Activated CD8-positive, alpha-beta memory T cell treated with anti-CD3 and anti-CD28 coated beads for 1 hour (primary cell): ENCODE measurements at places on chromosomes 6 and 20.

DNA sequence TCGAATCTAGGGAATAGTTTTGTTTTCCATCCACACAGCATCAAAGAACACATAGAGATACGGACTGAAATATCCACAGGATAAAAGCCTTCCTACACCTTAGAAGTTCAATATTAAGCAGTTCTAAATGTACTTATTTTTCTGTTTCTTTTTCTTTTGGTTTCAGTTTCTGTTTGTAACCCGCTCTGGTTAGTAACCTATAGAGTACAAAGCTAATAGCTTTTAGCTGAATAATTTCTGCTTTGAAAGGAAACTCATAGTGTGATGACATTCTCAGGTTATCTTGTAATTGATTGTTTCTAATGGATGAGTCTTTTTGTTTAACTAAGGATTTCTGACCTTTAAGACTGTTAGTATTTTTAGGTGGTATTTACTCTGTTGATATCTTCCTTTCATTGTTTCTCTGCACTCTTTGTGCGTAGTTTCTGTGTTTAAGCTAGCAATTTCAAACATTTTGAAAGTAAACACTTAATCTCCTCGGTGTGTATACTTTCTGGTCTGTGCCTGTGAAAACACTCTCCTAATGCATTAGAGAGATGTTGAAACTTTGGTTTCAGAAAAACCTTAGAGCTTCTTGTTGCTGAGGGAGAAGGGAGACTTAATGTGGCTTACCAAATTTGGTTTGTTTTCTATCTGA lies 385.5 kb downstream of the HDGFL1 start:
- no peak for DNase-seq

DNA sequence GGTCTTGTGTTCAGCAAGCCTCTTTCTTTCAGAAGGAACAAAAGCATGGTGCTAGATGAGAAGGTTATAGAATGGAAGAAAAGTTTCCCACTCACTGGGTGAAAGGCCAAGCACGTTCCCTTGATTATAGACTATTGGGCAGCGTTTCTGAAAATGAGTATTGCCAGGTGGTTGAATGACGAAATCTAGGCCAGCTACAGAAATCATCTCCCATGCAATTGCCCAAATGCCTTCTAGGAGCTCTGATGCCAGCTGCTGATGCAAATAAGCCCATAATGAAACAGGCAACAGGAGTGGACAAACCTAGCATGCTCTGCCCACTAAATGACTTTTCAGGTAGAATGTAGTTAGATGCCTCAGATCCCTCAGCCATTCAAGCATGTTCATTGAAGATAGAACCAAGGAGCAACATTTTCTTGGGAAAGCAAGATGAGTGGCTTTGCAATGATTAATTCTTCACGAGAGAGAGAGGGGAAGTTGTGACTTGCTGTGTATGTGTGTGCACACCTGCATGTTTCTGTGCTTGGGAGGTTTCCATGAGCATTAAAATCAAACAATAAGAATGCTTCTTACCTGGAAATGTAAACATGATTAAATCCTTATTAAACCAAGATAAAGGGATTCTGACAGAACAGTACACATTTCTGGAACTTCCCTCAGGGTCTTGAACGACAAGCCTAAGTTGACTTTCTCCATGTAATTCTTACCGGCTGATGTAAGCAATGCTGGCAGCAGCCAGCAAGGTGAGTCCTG lies 43.6 kb downstream of the ADTRP start:
- no peak for DNase-seq

DNA sequence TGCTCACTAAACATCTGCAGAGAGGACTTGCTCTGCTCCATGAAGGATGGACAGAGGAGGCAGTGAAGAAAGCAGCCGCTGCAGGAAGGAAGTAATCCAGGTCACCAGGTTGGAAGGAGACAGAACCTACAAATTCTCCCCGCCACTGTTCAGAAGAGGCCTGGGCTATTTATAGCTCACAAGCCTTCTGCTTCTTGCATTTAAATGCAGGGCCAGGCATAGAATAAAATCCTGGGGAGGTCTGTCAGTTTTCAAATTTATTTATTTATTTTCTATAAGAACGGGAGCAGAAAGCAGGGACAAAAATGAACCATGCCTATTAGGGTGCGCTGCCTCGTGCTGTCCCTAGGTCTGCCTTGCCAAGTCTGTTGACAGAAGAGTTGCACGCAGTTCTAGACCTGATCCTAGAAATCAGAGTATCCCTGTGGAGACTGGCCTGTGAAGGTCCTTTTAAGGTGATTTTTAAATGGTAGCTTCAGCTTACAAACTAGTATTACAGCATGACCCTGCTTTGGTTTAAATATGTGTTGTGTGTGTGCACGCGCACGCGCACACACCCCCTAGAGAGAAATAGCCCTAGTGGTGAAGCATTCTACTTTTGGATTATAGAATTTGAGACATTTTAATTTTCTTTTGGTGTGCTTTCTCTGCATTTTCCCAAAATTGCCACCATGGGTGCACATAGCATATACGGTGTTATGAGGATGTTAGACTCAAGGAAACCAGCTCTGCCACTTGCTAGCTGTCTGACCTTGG lies 19.5 kb downstream of the RIMS4 start:
- no peak for DNase-seq

- no peak for DNase-seq
Measured at GRCh38 chr6:16698997-16699868, 62.0 kb downstream of the ATXN1 start.

- peak; percentile 17 for DNase-seq
Measured at GRCh38 chr6:90586546-90586835, 381 bp downstream of the MAP3K7 start.

- DNase-seq = no peak
Measured at GRCh38 chr6:166737261-166737660, 110.2 kb upstream of the RPS6KA2 start.

DNA sequence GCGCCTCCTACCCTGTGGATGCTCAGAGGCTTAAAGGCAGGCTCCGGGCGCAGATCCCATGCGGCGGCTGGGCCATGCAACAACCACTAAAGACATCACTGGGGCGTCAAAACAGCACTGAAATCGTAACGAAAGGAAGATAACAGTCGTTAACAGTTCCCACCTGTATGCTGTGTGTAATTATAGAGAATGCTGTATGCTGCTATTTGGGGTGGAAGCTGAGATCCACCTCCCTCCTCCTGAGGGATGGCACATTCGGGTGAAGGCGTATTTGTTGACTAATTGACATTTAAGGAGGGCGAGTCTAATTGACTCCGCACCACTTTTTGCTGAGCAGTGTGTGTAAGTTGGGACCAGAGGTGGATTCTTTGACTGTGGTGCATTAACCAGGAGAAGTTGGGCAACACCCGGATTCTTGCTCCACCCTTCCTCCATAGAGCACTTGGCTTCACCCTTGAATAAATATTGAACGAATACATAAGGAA lies 687 bp downstream of the SLC35A1 start:
- DNase-seq = no peak

- no peak for DNase-seq
Measured at GRCh38 chr6:85114581-85114935, 335.3 kb upstream of the NT5E start.

- DNase-seq = no peak
Measured at GRCh38 chr20:48823960-48824498, 3.8 kb downstream of the PREX1 start.

GRCh38 chr6:40505191-40505810 lies 81.9 kb downstream of the LRFN2 start:
- no peak for DNase-seq

DNA sequence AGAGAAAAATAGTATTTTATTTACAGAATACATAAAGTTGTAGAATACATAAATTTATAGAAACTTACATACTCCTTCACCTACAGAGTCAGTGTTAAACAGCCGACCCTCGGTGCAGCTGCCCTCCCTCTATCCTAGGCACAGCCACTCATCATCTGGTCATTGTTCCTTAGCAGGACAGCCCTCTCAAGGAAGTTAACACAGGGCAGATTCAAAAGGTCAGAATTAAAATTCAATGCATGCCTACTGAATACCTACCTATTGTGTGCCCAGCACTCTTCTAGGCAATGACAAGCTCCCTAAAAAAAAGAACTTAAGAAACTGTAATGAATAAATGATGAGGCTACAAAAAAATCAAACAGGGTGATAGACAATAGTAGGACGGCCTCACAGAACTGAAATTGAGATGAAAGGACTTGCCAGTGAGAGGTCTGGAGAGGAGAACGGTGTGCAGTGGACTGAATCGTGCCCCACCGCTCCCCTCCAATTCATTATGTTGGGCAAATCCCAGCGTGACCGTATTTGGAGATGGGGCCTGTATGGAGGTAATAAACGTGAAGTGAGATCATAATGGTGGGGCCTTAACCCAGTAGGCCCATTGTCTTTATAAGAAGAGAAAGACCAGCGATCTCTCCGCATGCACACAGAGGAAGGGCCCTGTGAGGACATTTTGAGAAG lies 326.0 kb downstream of the PACRG start:
- DNase-seq = no peak

DNA sequence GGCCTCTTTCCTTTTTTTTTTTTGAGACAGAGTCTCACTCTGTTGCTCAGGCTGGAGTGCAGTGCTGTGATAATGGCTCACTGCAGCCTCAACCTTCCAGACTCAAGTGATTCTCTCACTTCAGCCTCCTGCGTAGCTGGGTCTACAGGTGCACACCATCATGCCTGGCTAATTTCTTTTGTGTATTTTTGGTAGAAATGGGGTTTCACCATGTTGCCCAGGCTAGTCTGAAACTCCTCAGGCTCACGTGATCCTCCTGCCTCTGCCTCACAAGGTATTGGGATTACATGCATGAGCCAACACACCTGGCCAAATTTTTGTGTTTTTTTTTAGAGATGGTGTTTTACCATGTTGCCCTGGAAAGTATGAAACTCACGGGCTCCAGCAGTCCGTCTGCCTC lies 29.3 kb downstream of the SRC start:
- no peak for DNase-seq

DNA sequence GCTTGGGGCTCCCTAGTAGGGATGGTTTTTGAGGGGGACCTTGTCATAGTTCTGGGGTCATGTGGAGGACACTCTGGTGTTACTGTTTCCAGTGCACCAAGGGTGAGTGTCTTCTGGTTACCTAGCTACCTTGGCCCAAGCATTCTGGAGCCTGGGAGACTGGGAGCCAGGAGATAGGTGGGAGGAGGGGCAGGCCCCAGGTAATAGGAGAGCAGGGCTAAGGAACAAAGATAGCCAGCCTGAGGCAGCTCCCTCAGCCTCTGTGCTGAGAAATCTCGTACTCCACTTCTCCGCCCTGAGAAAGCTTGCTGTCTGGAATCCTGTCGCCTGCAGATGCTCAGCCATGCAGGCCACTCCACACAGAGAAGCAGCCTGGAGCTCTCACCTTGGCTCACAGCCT lies 8.3 kb upstream of the ENTPD6 start:
- DNase-seq = no peak

- no peak for DNase-seq
Measured at GRCh38 chr20:31577194-31577593, 27.9 kb upstream of the ID1 start.

DNA sequence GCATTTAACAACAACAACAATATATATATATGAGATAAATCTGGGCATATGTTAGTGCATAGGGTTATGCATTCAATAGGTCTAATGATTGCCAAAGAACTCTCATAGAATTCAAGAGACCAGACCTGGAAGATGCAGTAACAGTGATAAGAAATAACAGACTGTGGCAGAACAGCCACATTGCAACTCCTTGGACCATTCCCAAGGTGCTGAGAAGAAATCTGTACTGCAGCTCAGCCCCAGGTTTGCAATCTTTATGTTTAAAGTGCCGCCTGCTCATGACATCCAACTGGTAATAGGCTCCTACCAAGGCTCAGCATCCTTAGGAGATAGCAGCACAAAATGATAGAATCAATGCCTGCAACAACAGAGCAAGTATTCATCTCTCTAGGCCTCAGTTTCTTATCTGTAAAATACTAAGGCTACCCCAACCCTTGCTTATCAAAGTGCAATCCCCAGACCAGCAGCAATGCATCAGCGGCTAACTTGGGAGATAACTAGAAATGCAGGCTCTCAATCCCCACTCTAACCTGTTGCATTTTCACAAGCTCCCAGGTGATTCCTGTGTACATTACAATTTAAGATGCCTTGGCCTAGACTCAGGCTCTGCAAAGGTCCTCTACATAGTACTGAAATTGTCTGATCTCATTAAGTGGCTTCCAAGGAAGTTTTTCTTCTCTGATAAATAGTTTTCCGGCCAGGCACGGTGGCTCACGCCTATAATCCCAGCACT lies 30.6 kb upstream of the PIM1 start:
- DNase-seq = no peak

DNA sequence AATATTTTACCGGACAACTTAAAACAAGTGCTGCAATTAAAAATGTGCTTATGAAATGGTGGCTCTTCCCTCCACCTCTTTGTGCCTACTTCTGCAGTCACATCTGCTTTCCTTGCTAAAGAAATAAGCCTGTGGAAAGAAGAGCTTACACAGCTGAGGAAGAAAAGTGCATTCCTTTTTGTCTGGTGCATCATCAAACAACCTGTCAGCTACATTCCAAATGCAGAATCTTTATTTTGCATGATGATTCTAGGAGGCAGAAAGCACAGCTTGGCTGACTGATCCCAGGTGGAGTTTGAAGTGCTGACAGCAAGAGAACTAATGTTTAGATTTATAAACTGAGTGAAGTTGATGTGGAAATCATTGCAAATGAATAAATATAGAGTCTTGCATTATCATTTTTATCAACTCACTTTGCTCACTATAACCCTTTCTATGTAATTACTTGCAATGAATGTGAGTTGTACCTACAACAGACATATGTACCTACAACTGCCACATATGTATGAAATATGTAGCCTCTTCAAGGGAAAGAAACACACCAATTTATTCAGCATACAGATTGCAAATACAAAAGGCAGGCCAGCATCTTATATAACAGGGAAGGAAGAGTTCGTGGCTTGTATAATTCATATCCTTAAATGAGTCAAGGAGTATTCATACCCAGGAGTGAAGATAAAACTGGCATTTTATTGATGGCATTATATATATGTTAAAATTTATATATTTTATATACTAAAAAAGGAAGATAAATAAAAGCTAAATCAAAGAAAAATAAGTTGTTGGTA lies 223.4 kb upstream of the MCHR2 start:
- DNase-seq = no peak

DNA sequence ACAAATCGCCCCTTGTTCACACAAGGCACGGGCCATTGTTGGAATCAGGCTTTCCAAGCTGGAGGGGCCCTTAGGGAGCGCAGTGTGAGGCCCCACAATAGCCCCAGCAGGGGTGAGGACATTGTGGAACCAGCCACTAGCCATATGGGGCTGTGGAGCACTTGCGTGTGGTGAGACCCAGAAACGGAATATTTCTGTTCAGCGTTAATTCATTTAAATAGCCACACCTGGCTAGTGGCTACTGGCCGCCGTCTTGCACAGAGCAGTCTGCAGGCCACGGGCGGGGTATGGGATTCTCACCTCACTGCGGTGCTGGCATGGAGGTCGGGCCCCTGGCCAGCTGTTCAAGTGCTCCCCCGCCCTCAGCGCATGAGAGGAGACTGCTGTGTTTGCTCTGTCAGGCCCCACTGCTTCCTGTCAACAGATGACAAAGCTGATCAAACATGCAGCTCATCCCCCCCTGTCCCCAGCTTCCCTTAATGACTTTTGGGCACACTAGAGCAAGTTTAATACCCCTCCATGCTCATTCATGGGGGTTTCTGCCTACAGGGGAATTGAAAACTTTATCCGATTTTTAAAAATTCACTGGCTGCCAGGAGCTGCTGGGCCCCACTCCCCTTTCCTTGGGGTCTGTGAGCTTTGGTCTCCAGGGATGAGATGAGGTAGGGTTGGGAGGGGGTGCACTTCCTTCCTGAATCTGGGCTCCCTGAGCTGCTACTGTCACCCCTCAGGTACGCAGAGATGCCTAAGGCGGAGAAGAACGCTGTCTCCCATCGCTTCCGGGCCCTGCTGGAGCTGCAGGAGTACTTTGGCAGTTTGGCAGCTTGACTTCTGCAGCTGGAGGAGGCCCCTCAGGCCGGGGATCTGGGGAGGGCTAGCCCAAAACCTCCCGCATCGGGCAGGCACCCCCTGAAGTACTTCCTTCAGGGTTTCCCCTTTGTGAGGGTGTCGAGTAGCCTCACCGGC lies 13.6 kb downstream of the ITPA start:
- no peak for DNase-seq
